GM12864 (cell line): ENCODE measurements at places on chromosomes 12 and 14.

DNA sequence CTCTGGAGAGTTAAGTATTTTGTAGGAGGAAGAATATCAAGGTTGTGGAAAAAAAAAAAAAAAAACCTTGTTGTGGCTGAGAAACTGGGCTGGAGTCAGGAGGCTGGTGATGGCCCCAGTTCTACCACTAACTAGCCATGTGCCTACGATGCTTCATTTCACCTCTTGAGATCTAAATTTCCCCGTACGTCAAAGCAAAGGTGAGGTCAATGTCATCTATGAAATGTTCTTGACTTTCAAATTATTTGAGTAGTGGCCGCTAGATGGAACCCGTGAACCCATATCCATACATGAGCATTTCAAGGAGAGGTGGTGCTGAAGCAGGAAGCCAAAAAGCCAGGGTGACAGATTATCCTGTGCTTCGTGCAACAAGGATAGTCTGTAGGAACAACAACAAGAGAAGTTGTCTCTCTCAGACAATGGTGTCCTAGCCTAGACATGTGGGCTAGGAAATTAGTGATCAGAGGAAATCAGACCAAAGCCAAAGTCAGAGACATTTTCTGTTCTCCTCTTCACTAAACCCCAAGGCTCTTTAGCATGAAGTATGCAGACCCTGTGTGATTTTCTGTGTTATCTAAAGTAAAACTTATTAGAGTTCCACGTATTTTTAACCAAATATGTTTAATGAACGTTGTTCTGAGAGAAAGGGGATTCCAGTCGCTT is 95.5 kb upstream of the ETV6 start:
- peak; percentile 73 for DNase-seq

GRCh38 chr14:77098529-77099353 is 683 bp downstream of the CIPC start:
- no peak for DNase-seq

GRCh38 chr14:48670939-48671338 is 915.2 kb downstream of the RPS29 start:
- no peak for DNase-seq

GRCh38 chr14:77663293-77663692 is 44.5 kb downstream of the ALKBH1 start:
- DNase-seq: no peak

DNA sequence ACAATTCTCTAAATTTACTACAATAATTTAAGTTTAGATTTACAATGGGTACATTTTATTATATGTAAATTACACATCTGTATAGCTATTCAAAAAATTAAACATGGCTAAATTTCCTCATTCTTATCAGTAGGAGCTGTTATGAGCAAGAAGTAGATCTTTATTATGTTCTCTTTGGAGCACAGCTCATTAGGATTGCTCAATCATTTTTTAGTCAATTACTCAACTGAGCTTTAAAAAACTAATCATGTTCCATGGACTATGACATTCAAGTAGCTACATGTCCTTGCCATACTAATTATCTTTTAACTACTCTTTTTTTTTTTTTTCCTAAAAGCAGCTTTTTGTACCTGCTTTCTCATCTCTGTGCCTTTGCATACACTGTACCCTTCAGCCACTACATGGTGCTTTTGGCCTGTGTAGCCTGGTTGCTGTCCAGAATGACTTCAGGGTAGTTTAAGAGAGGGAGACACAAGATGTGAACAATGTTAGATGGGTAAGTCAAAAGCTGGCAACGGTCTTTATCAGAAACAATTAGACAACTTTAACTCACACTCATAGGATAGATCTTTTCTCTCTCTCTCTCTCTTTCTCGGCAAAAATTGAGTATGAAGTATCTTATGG is 69.0 kb downstream of the SSPN start:
- DNase-seq: no peak

- DNase-seq: no peak
Observed at GRCh38 chr12:3432868-3433267, 58.1 kb upstream of the PRMT8 start.

DNA sequence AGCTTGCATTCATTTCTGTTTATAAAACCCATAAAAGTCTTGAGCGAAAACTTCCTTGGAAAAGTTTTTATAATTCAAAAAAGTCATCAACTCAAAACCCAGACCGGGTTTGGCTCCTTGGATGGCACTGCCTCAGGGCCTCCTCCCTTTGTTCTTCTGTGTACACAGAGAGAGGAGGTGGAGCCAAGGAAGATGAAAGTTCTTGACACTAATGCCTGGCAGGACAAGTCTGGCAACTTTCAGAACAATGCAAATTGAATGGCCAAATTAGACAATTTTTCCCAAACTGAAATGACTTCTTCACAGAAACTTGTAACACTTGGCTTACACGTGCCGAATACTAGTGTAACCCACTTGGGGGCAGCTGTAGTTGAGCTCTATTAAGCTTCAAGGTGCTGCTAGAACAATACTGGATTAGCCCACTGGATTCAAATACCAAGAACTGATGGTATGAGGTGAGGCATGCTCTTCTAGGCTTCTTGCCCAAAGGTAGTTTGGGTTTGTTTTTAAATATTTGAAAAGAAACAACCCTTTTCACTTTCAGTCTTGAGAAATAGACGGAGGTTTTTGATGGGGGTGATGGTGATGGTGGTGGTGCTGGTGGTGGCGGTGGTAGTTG is 86.6 kb upstream of the FRMD6 start:
- no peak for DNase-seq

- no peak for DNase-seq
Observed at GRCh38 chr12:56574210-56574609, 52.6 kb downstream of the RBMS2 start.

- DNase-seq: no peak
Observed at GRCh38 chr14:37232907-37233481, 35.3 kb downstream of the MIPOL1 start.
